ENCODE measurements at places on chromosomes 16 and 17. TPM values are rescaled to one million over a fixed set of nuclear protein-coding genes. Genes with fewer than 3 reads are reported as not detected.

LITAFD gene
- polyA plus RNA-seq, result not detected

ODAD4 gene
- 0.35 TPM for polyA plus RNA-seq

PRKCA gene
- polyA plus RNA-seq, result 1.9 TPM

CSH2 gene
- polyA plus RNA-seq, result not detected

LGALS9C gene
- polyA plus RNA-seq, result 2.1 TPM

USP6 gene
- 0.09 TPM for polyA plus RNA-seq

DNA sequence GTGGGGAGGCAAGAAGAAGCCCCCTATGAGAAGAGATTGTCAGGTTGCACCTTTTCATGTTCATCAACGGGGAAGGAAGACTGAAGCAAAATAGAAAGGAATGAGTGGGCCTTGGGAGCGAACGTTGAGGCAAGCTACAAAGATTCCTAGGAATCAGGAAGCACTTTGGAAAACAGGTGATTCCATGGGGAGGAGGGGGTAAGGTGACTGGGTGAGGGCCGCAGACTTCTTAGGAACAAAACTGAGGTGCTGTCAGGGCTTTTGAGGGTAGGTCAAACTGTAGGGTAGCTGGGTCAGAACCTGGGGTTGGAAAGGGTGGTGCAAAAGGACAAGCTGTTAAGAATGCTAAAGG lies 528 bp downstream of the ITFG1 start:
- H3K4me1 ChIP-seq, result peaks cover 54% of the 10 kb centered on the region
- H3K27me3 ChIP-seq, result no peaks in the 10 kb centered on the region
- H3K36me3 ChIP-seq, result no peaks in the 10 kb centered on the region
- DNase-seq, result no peak

- H3K27ac ChIP-seq, result no peak overlapping the region
- H3K27me3 ChIP-seq, result no peaks in the 10 kb centered on the region
- DNase-seq, result no peak
- H3K4me3 ChIP-seq, result no peak overlapping the region
- H3K36me3 ChIP-seq, result no peaks in the 10 kb centered on the region
- no peaks in the 10 kb centered on the region for H3K4me1 ChIP-seq
Observed at GRCh38 chr16:83738923-83739503, 68.8 kb upstream of the HSBP1 start.

DNA sequence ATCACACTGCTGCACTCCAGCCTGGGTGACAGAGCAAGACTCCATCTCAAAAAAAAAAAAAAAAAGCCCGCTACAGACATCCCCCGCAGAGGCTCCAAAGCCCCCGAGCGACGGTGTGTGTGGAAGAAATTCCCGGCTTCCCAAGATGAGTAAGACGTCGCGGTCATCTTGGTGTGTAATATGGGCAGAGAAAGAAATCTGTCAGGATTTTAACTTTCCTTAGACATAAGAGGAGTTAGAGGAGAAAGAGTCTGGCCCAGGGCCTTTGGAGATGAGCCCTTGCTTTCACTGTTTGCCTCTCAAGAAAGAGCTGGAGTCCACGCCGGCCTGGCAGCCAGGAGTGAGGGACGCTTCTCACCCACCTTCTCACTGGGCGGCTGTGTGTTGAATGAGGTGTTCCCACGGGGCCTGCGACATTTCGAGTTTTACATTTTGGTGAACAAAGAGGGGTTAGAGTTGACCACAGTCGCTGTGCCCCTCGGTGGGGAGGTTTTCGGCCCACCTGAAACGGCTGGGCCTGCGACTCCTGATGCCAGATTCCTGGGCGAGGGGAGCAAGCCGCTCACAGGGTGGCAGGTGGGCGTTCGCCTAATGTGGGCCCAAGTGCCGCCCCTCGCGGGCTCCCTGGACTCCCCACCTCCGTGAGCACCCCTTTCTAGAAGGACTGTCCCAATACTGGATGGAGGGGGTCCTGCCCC lies 17.9 kb downstream of the C1QTNF1 start:
- H3K27ac ChIP-seq, result no peak overlapping the region
- peak; percentile 18 for DNase-seq
- H3K4me3 ChIP-seq, result no peak overlapping the region
- H3K36me3 ChIP-seq, result no peaks in the 10 kb centered on the region
- H3K4me1 ChIP-seq, result peaks cover 38% of the 10 kb centered on the region

DNA sequence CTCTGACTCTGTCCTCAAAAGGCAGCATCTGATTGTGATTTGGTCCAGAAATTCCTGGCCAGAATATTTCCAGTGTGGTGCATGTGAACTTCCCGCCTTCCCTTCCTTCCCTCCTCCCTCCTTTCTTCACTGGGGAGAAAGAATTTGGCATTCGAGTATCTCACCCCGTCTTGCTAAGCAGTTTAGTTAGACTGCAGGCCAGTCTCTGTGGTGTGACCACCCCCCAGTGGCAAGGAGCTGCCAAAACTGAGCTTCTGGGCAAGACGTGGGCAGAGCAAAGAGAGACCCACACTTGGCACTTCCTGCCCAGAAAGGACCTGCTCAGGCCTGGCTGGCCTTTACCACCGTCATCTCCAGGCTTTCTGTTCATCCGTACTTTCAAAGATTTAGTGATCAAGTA lies 36.4 kb downstream of the SNX20 start:
- DNase-seq, result no peak
- no peak overlapping the region for H3K4me3 ChIP-seq
- no peaks in the 10 kb centered on the region for H3K4me1 ChIP-seq
- no peak overlapping the region for H3K27ac ChIP-seq
- no peaks in the 10 kb centered on the region for H3K36me3 ChIP-seq

DNA sequence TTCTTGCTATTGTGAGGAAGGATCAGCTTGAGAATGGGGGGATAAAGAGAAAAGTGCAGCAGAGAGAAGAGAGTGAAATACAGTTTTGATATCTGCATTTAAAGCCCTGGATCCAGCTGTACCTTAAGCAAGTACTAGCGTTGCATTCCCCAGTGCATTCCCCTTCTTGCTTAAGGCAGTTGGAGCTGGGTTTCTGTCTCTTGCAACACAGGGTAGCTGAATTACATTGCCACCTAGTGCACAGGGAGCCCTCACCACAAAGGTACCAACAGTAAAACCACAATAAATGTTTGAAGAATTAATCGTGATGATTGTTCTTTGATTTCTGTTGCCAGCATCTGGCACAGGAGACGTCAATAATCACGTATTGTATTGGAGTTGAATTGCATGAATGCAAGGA lies 588.7 kb downstream of the RBFOX1 start:
- H3K4me1 ChIP-seq, result no peaks in the 10 kb centered on the region
- H3K36me3 ChIP-seq, result no peaks in the 10 kb centered on the region
- no peaks in the 10 kb centered on the region for H3K27me3 ChIP-seq

DNA sequence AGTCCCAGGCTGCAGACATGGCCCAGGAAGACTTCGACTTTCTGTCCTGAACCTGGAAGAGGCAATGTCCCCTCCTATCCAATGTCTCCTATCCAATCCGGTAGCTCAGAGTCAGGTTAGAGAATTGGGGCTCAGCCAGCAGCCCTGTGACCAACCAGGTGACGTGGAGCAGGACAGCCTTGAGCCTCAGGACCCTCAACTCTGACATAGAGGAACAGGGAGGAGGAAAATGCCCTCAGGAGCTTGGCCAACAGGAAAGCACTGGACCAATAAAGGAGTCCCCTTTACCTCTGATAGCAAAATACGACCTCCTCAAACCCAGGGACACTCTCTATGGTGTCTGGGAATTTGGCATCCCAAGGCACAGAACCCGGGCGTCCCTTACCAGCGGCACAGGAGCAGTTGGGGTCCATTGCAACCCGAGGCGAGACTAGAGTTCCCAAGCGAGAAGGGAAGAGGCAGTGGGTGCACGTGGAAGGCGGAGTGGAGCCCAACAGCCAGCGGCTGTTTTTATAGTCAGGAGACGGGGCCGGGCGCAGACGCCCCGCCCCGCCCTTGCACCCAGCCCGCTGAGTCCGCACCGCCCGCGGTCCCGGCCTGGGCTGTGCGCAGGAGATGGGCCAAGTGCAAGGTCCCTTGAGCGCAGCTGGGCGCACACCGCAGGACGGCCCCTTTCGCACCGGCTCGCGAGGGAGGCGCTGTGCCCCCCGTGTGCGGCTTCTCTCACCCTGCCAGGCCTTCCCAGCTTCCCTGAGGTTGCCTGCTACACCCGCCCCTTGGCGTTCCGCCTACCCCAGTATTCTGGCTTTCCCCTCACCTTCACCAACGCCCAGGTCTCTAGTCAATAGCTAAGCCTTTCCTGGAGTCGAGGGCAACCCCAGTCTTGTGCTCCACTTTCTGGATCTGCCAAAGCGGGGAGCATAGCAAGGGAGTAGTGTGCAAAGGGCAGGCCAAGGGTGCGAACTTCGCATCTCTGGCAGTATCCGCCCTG lies at the start of gene MT1G:
Gene MT1G (minus strand): TSS at position 485 of the 991 bp plus-strand sequence. CDS start 72 bp downstream, at position 413.
- no peak within 1 kb of the TSS for H3K27ac ChIP-seq
- H3K27me3 ChIP-seq, result peaks cover 33% of the 10 kb centered on the region
- no peak within 1 kb of the TSS for H3K4me3 ChIP-seq
- H3K36me3 ChIP-seq, result no peaks in the 10 kb centered on the region
- DNase-seq, result no peak

DNA sequence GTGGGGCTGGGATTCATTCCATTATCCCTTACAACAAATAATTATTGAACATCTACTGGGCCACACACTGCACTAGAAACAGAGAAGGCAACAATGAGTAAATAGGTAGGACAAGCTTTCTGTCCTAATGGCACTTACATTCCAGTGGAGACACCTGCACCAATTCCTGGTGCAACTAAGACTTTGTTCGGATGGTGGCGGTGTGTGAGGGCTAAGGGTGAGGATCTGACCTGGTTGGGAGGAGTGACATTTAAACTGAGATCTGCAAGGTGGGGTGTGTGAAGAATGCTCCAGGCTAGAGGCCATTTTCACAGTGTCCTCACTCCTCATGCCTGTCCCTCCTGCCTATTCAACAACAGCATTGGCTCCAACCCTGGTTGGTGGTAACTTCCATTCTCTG lies 510.0 kb downstream of the XYLT1 start:
- no peaks in the 10 kb centered on the region for H3K36me3 ChIP-seq
- H3K4me3 ChIP-seq, result no peak overlapping the region
- no peaks in the 10 kb centered on the region for H3K4me1 ChIP-seq
- no peaks in the 10 kb centered on the region for H3K27me3 ChIP-seq
- DNase-seq, result no peak

- H3K27me3 ChIP-seq, result no peaks in the 10 kb centered on the region
- no peak overlapping the region for H3K4me3 ChIP-seq
- no peak overlapping the region for H3K27ac ChIP-seq
- no peak for DNase-seq
Observed at GRCh38 chr17:71409712-71410111, 711.1 kb upstream of the SOX9 start.

GRCh38 chr16:4488499-4488967 lies 12.3 kb downstream of the HMOX2 start:
- H3K27me3 ChIP-seq, result no peaks in the 10 kb centered on the region
- peak overlapping the region; percentile 37 for H3K27ac ChIP-seq
- H3K4me1 ChIP-seq, result peaks cover 68% of the 10 kb centered on the region
- no peak for DNase-seq
- H3K4me3 ChIP-seq, result no peak overlapping the region

- no peak overlapping the region for H3K4me3 ChIP-seq
- H3K27ac ChIP-seq, result no peak overlapping the region
- no peaks in the 10 kb centered on the region for H3K36me3 ChIP-seq
- no peaks in the 10 kb centered on the region for H3K4me1 ChIP-seq
Observed at GRCh38 chr16:86895606-86896005, 317.3 kb downstream of the FOXL1 start.

DNA sequence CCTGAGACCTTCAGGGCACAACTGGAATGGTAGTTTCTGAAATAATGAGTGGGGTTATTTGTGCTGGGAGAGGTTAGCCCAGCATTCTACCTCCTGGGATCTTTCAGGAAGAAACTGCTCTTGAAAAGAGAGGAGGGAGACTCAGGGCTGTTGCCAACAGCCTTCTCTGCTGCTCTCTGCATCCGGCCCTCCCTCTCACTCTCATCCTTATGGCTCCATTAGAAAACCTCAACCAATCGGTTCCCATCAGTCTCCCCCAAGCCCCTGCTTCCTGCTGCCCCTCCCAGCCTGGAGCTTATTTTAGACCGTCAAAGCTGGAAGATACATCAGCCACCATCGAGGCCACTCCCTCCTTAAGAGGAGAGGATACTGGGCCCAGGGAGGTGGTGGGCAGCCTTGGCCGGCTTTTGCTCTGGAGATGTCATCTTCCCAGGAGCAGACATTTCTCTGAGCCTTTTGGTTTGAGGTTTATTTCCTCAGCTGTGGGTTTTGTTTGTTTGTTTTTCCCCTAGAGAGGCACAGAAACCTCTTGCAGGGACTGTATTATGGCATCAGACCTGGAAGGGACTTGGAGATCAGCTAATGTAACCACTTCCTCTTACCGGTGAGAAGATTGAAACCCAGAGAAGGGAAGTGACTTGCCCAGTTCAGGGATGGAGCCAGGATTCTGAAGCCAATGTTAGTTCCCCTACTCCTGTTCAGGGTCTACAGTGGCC lies 2.7 kb downstream of the MPRIP start:
- H3K27me3 ChIP-seq, result no peaks in the 10 kb centered on the region
- H3K27ac ChIP-seq, result peak overlapping the region; percentile 31
- no peaks in the 10 kb centered on the region for H3K36me3 ChIP-seq
- DNase-seq, result peak; percentile 70
- peaks cover 42% of the 10 kb centered on the region for H3K4me1 ChIP-seq

DNA sequence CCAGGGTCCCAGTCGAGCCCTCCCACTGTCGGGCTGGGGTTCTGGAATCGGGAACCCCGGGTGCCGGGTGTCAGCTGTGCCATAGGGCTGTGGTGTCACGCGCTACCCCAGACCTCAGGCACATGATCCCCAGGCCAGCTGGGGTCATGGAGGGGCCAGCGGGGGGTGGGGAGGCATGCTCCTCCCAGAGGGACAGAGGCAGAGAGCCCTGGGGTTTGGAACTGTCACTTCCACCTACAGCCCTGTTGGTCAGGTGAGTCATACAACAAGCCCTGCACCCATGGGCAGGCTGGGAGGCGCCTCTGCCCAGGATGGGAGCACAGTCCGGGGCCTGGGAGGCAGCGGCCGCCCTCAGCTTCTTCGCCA lies 63.0 kb downstream of the BAIAP2 start:
- H3K4me1 ChIP-seq, result peaks cover 68% of the 10 kb centered on the region
- H3K27me3 ChIP-seq, result peaks cover 31% of the 10 kb centered on the region
- no peak overlapping the region for H3K27ac ChIP-seq
- no peaks in the 10 kb centered on the region for H3K36me3 ChIP-seq

- no peak overlapping the region for H3K4me3 ChIP-seq
- no peak for DNase-seq
- no peak overlapping the region for H3K27ac ChIP-seq
- H3K27me3 ChIP-seq, result no peaks in the 10 kb centered on the region
- H3K4me1 ChIP-seq, result no peaks in the 10 kb centered on the region
- H3K36me3 ChIP-seq, result peaks cover 8% of the 10 kb centered on the region
Observed at GRCh38 chr16:88016964-88017363, 65.7 kb downstream of the BANP start.

DNA sequence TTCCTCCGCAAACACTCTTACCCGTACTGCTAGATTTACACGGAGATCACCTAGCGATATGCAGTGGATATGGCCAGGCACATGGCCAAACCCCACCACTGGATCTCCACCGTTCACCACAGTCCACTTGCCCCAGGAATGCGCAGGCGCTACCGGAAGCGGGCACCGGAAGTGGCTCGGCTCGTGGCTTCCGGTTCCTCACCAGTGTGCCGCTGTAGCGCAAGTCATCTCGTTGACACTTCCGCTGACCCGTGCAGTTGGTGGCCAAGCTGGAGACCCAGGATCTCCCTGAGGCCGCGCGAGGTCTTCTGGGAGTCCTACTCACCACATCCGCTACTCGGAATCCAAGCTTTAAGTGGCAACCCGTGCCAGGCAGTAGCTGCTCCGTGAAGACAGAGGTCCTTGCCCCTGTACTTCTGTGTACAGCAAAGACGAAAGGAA lies 11.5 kb downstream of the ZNF597 start:
- H3K4me3 ChIP-seq, result peak overlapping the region; percentile 55
- no peaks in the 10 kb centered on the region for H3K4me1 ChIP-seq
- H3K36me3 ChIP-seq, result no peaks in the 10 kb centered on the region
- H3K27me3 ChIP-seq, result no peaks in the 10 kb centered on the region
- DNase-seq, result peak; percentile 90
- H3K27ac ChIP-seq, result peak overlapping the region; percentile 58

- DNase-seq, result no peak
- H3K36me3 ChIP-seq, result no peaks in the 10 kb centered on the region
- peak overlapping the region; percentile 82 for H3K27ac ChIP-seq
- peaks cover 100% of the 10 kb centered on the region for H3K4me1 ChIP-seq
Observed at GRCh38 chr16:11675561-11676511, 7.6 kb downstream of the SNN start.
